GF-D8 (cell line): ENCODE measurements at places on chromosomes 1 and 21.

GRCh38 chr1:161258439-161259344, at the start of gene PCP4L1:
Gene PCP4L1, plus strand, starts transcription at chr1:161258745. Its CDS starts 230 bp downstream, at chr1:161258975.
- no peak for DNase-seq

GRCh38 chr1:183506561-183506960, 34.3 kb downstream of the SMG7 start:
- no peak for DNase-seq

DNA sequence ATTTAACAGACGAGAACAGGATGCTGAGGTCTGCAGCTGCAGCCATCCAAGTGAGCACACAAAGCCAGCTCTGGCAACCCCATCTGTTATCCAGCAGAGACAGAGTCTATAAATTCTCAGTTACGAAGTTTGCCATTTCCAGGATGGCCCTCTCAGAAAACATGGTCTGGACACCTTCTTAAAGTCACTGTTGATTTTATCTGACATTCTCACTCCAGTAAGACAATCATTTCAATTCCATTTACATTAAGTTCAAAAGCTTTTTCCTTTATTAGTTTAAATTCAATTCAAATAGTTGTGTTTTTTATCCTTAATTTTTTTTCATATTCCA, 125.5 kb downstream of the DMRTB1 start:
- no peak for DNase-seq

DNA sequence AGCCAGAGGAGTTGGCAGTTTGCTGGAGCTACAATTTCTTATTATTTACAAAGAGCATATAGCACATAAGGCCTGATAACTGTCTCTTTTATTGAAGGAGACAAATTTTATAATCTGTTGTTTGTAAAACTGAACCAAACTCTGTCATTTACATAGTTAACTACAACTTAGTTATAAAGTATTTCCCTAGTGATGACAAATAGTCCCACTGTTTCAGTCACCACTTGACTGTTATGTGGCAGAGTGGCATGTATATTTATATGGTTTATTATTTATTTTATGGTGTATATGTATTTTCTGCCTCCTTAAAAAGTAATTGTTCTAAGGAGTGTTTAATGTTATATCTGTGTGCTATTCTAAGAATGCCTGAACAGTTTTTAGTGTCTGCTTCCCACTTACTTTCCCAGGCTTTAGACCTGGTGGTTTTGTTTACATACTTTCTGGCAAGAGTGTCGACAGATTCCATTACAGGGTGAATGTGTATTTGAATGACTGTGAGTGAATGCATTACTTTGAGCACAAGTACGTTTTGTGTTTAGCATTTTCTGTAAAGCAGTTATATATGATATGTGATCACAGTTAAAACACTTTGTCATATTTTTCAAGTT, 10.0 kb downstream of the TSEN15 start:
- no peak for DNase-seq

GRCh38 chr1:170967042-170967910, 31.9 kb downstream of the MROH9 start:
- DNase-seq: no peak
